ENCODE measurements at places on chromosomes 12 and 14. TPM values are rescaled to one million over a fixed set of nuclear protein-coding genes. Genes with fewer than 3 reads are reported as not detected.

OR6S1 gene
- not detected for total RNA-seq

UTP20 gene
- total RNA-seq = 6.2 TPM

TSFM gene
- 52.4 TPM for total RNA-seq

LRTM2 gene
- not detected for total RNA-seq

RNU6-7 gene
- total RNA-seq = not detected

CRACR2A gene
- total RNA-seq = 2.5 TPM

KRT78 gene
- not detected for total RNA-seq

AMDHD1 gene
- total RNA-seq = 0.35 TPM

GLI1 gene
- total RNA-seq = 0.37 TPM

CD27 gene
- total RNA-seq = 0.20 TPM

GDF3 gene
- not detected for total RNA-seq

ABCC9 gene
- total RNA-seq = 83.1 TPM

SERPINA10 gene
- total RNA-seq = not detected

WNT1 gene
- not detected for total RNA-seq

BCAT1 gene
- total RNA-seq = 4.1 TPM

Data from left ventricle myocardium superior (tissue), 1 donor.